ENCODE measurements at places on chromosomes 3 and 15.

GRCh38 chr3:147613725-147614124 lies 204.6 kb downstream of the ZIC1 start:
- DNase-seq, result no peak

- no peak for DNase-seq
Measured at GRCh38 chr3:7518026-7518425, 657.1 kb downstream of the GRM7 start.

GRCh38 chr3:83953417-83954089 lies 1005.2 kb upstream of the CADM2 start:
- no peak for DNase-seq

DNA sequence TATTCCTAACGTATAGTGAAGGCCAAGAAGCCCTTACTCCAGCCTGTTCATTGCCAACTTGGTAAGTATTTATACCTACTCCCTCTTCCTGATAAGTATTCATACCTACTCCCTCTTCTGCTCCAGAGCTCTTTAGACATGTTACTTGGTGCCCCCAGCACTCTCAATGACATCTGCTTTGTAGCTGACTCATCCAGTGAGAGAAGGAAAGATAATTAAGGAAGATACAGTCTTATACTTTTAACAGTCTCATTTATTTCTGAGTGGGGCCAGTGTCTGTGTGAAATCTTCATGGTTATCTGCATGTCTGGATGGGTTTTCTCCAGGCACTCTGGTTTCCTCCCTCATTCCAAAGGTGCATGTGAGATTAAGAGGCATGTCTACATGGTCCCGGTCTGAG lies 698.7 kb downstream of the FHIT start:
- DNase-seq, result no peak

DNA sequence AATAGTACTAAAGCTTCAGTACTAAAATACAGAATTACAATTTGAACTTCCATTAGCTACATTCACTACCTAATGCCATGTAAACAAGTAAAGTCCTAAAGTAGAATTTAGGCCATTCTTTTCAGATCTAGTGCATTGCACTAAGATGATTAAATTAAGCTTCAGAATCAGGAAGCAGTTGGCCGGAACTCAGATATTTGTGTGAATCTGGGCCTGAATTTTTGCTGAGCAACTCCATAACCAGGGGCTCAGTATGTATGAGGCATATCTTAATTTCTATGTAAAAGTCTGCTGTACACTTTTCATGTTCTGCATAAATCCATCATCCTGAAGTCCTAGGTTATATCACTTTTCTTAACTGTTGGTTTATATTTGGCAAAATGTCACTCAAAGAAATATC lies 246.4 kb downstream of the RBMS3 start:
- no peak for DNase-seq

- no peak for DNase-seq
Measured at GRCh38 chr3:183924956-183925355, 40.3 kb upstream of the PARL start.

DNA sequence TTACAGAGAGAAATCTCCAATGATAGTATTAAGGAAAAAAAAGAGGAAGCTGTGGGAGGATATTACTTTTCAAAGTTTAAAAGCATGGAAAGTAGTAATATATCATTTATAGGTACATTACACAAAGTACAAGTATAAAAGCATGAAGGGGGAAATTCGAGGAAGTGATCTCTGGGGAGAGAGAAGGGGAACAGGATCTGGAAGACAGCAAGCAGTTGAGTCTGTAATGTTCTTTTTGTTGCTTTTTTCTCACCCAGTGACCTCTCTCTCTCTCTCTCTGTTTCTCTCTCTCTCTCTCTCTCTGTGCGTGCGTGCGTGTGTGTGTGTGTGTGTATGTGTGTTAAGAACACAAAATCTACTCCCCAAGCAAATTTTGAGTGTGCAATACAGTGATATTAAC lies 10.2 kb downstream of the C3orf20 start:
- no peak for DNase-seq

GRCh38 chr3:181932039-181932438 lies 220.3 kb downstream of the SOX2 start:
- no peak for DNase-seq

- no peak for DNase-seq
Measured at GRCh38 chr3:156360083-156360482, 194.8 kb downstream of the SSR3 start.

- DNase-seq, result no peak
Measured at GRCh38 chr3:104291437-104291851, 1075.3 kb upstream of the ALCAM start.

DNA sequence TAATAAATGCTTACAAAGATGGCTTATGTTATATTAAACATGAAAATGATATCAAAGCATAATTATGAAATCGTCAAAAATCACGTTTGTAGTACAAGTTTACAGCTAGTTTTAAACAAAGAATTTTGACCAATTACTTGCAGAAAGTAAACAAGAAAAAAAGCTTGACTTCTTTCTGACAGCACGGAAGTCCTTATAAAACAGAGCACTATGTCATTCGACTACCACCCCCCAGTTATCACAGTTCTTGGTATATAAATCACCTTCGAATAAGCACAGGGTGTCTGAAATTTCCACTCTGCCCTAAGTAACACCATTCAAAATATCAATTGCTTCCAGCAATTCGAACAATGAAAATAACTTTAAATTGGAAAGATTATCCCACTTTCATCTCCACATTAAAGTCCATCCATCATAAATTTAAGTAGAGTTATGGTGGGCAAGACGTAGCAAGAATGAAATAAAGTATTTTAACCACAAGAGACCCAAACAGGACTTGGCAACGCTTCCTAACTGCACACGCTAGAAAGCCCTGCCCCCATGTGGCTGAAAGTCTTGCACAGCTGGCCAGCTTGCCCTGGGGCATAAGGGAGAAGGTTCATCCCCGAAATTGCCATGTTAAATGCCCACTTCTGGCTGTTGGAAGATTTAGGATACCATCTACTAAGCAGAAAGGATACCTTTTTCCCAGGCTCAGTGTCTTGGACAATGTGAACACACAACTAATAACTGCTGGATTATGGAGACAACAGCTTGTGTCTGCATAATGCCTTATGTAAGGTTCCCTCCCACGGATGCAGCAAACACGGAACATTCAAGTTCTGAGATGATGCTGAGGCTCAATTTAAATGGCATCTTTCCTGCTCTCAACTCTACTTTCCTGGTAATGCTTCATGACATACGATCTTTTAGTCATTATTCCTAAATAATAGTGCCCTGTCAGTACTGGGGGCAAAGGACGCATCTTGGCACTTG lies 116.4 kb upstream of the TJP1 start:
- no peak for DNase-seq

DNA sequence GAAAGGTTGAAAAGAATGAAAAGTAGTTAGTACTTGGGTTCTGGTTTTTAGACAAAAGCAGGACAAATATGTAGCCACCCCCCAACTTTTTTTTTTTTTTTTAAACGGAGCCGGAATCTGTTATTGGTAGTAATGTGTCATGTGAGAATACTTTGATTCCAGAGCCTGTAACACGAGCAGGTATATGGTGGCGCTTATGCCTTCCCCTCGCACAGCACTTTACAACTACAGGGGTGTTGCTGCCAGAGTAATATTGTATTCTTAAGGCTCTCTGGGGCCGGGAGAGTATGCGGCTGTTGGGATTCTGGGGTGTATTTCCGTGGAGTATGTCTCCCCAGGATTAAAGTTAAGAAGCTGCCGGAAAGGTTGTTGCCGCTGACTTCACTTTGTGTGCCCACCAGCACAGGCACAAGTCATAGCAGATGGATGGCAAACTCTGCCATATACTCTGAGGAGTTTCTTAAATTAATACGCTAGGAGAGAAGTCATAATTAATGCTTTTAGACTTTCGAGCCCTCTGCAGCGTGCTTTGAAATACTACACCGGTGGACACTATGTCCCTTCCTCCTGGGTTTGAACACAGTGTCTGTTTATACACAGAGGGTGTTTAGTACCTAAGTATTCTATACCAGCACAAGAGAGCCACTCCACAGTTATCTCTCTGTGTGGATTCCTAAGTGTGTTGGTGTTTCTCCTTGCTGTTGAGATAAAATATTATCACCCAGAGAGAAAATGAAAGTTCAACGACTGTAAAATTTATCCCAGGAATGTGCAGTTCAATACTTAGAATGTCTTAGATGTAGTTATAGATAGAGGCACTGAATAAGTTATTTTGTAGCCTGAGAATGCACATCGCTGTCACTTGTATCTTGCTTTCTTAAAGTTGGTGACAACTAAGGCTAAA lies 1.4 kb downstream of the MBNL1 start:
- DNase-seq, result peak; percentile 34

GRCh38 chr3:98761643-98762229 lies 1.4 kb upstream of the ST3GAL6 start:
- DNase-seq, result no peak

All from T follicular helper cell (primary cell).